ENCODE measurements at places on chromosomes 1 and 21. TPM values are rescaled to one million over a fixed set of nuclear protein-coding genes. Genes with fewer than 3 reads are reported as not detected.

Gene SLC30A1
- total RNA-seq: 4.5 TPM

Gene CGN
- total RNA-seq: 0.67 TPM

GRCh38 chr1:101122452-101123166 is 97.0 kb upstream of the DPH5 start:
- peak overlapping the region; percentile 30 for H3K27ac ChIP-seq
- peaks cover 3% of the 10 kb centered on the region for H3K36me3 ChIP-seq
- H3K4me3 ChIP-seq: peak overlapping the region; percentile 19
- peaks cover 49% of the 10 kb centered on the region for H3K4me1 ChIP-seq

DNA sequence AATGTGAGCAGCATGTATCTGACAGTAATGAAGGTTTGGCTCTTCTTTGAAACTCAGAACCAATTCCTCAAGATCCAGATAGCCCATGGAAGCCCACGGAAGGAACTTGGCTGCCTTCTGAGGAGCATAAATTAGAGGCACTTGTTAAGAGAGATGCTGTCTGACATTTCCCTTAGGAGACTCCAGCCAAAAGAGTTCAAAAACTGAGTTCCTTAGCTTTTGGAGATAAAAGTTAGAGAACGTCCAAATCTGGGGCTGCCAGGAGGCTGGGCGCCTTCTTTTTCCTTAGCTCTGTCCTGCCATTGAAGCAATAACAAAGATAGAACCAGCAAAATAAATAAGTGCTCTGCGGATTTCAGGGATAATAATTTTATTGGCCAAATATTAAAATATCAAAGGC is 439.6 kb upstream of the USP24 start:
- H3K4me1 ChIP-seq: peaks cover 4% of the 10 kb centered on the region
- no peak overlapping the region for H3K4me3 ChIP-seq
- H3K36me3 ChIP-seq: no peaks in the 10 kb centered on the region
- DNase-seq: no peak
- H3K27me3 ChIP-seq: peaks cover 2% of the 10 kb centered on the region

DNA sequence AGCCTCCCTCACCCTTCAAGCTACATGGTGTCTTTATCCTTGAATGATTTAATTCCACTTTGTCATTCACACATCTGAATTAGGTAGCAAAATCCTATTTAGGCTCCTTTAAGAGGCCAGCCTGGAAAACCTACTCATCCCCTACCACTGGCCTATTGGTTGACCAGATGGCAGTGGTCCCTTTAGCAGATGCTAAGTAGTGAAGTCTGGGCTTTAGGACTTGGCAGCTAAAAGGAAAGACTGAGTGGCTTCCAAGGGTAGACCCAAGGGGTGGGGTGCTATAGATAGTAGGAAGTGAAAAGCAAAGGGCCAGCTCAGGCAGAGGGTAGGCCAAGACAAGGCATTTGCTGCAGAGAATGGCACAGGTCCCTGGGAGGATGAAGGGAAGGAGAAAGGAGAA is 46.6 kb downstream of the KCNJ6 start:
- no peaks in the 10 kb centered on the region for H3K36me3 ChIP-seq
- H3K4me3 ChIP-seq: no peak overlapping the region
- H3K4me1 ChIP-seq: no peaks in the 10 kb centered on the region
- no peak for DNase-seq

Gene TRAF3IP3
- total RNA-seq: 138 TPM

Gene ZFP69B
- 5.3 TPM for total RNA-seq

- H3K27me3 ChIP-seq: no peaks in the 10 kb centered on the region
- H3K4me3 ChIP-seq: no peak overlapping the region
- H3K27ac ChIP-seq: no peak overlapping the region
- no peak for DNase-seq
- no peaks in the 10 kb centered on the region for H3K4me1 ChIP-seq
- no peaks in the 10 kb centered on the region for H3K36me3 ChIP-seq
Observed at GRCh38 chr1:188155261-188155660, 1326.5 kb downstream of the PLA2G4A start.

DNA sequence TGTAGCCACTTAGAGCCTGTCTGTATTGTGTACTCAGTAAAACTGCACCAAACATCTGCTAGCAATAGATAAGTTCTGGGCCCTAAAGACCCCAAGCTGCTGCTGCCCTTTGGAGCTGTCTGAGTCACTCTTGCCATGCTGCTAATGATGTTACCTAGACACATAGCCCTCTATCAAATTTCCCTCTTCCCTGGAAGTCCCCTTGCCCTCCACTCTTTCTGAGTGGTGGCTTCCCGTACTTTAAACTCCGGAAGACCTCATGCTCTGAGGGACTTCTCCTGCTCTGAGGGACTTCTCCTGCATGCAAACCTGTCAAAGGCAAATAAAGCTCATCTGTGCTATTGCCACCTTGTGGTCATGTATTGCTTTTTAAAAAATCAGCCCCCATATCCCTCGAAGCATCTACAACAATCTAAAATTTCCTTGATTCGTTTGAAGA is 34.0 kb downstream of the FH start:
- H3K4me1 ChIP-seq: peaks cover 11% of the 10 kb centered on the region
- H3K36me3 ChIP-seq: peaks cover 2% of the 10 kb centered on the region
- peaks cover 7% of the 10 kb centered on the region for H3K27me3 ChIP-seq

DNA sequence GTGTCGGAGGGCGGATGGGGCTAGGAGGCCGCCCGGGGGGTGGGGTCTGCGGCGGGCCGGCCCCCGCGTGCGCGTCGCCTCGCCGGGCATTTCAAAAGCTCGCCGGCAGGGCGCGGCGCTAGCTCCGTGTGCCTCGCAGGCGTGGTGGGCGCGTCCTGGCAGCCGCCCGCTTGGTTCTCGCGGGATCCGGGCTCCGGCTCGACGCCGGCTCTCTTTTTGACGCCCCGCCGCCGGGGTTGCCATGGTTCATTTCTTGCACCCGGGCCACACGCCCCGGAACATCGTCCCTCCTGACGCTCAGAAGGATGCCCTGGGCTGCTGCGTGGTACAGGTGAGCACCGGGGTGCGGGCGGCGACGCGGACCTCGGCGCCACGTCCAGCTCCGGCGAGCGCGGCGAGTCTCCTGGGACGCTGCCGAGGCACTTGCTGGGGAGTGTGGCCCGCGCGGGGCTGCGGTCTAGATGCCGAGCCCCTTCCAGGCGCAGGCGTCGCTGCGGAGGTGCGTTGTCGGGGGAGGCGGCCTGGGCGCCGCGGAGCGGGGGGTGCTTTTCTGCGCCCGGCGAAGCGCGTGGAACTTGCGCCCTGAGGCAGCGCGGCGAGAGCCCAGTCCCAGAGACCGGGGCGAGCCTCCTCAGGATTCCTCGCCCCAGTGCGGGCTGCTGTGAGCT is at the start of gene ZYG11A:
Gene ZYG11A (plus strand): TSS at position 118 of the 668 bp plus-strand sequence. CDS start 124 bp downstream, at position 242.
- H3K36me3 ChIP-seq: no peaks in the 10 kb centered on the region
- H3K27ac ChIP-seq: no peak within 1 kb of the TSS
- peaks cover 5% of the 10 kb centered on the region for H3K4me1 ChIP-seq
- peak; percentile 89 for DNase-seq
- peak within 1 kb of the TSS; percentile 58 for H3K4me3 ChIP-seq

- H3K27me3 ChIP-seq: no peaks in the 10 kb centered on the region
- no peak overlapping the region for H3K27ac ChIP-seq
- no peak for DNase-seq
- peaks cover 9% of the 10 kb centered on the region for H3K36me3 ChIP-seq
- no peaks in the 10 kb centered on the region for H3K4me1 ChIP-seq
- no peak overlapping the region for H3K4me3 ChIP-seq
Observed at GRCh38 chr1:202575918-202576653, 134.2 kb downstream of the SYT2 start.

Gene FAM72D
- 25.9 TPM for total RNA-seq

GRCh38 chr1:206863266-206863665 is 2.2 kb upstream of the IL20 start:
- H3K27ac ChIP-seq: no peak overlapping the region
- DNase-seq: no peak
- no peaks in the 10 kb centered on the region for H3K36me3 ChIP-seq
- peaks cover 9% of the 10 kb centered on the region for H3K27me3 ChIP-seq
- H3K4me3 ChIP-seq: no peak overlapping the region

- no peak overlapping the region for H3K4me3 ChIP-seq
- H3K27me3 ChIP-seq: peaks cover 38% of the 10 kb centered on the region
- peaks cover 3% of the 10 kb centered on the region for H3K36me3 ChIP-seq
- DNase-seq: no peak
- H3K27ac ChIP-seq: no peak overlapping the region
Observed at GRCh38 chr1:160080381-160081100, 797 bp upstream of the KCNJ9 start.

Gene DDR2
- 0.21 TPM for total RNA-seq

Gene DNASE2B
- not detected for total RNA-seq

Gene CFHR4
- not detected for total RNA-seq

- no peaks in the 10 kb centered on the region for H3K27me3 ChIP-seq
- no peak overlapping the region for H3K4me3 ChIP-seq
- DNase-seq: no peak
- peaks cover 10% of the 10 kb centered on the region for H3K4me1 ChIP-seq
- H3K36me3 ChIP-seq: peaks cover 25% of the 10 kb centered on the region
Observed at GRCh38 chr1:12285496-12286143, 55.8 kb downstream of the VPS13D start.

DNA sequence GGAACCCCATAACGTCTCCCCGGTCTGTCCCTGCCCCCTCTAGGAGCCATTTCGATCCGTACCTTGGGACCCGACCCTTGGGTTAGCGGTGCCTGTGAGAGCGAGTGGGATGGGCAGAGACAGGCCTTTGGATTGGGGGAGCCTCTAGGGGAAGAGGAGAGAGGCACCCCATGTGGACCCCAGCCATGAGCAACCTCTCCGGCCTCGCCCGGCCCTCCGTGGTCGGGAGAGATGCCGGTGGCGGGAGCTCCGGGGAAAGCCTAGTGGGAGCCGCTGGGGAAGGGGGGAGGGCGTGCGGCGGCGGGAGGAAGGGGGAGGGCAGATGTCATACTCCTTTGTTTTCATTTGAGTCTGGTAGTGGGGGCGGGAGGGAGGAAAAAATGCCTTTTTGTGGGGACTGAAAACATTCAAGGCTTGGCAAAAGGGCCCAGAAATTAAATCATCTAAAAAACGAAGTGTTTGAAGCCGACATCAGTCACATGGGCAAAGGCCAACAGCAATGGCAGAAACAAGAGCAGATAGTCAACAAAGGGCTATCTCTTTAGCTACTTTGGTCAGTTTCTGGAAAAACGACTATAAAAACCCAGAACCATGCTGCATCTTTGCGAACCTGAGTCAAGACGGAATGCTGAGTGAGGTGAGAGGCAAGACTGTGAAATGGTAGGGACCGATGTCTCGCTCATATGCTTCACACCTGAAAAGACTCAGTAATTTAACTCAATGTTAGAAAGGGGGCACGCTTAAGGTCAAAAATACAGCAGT is 758 bp downstream of the PTBP2 start:
- DNase-seq: peak; percentile 73
- H3K27me3 ChIP-seq: no peaks in the 10 kb centered on the region
- H3K36me3 ChIP-seq: peaks cover 30% of the 10 kb centered on the region
- peaks cover 30% of the 10 kb centered on the region for H3K4me1 ChIP-seq
- peak overlapping the region; percentile 81 for H3K27ac ChIP-seq

Gene LRRC71
- total RNA-seq: not detected

Gene RAB3GAP2
- 67.3 TPM for total RNA-seq

GRCh38 chr1:92306020-92306419 is 7.2 kb downstream of the RPAP2 start:
- no peak overlapping the region for H3K27ac ChIP-seq
- DNase-seq: no peak
- peaks cover 12% of the 10 kb centered on the region for H3K4me1 ChIP-seq

Gene RUNX1
- 58.8 TPM for total RNA-seq

DNA sequence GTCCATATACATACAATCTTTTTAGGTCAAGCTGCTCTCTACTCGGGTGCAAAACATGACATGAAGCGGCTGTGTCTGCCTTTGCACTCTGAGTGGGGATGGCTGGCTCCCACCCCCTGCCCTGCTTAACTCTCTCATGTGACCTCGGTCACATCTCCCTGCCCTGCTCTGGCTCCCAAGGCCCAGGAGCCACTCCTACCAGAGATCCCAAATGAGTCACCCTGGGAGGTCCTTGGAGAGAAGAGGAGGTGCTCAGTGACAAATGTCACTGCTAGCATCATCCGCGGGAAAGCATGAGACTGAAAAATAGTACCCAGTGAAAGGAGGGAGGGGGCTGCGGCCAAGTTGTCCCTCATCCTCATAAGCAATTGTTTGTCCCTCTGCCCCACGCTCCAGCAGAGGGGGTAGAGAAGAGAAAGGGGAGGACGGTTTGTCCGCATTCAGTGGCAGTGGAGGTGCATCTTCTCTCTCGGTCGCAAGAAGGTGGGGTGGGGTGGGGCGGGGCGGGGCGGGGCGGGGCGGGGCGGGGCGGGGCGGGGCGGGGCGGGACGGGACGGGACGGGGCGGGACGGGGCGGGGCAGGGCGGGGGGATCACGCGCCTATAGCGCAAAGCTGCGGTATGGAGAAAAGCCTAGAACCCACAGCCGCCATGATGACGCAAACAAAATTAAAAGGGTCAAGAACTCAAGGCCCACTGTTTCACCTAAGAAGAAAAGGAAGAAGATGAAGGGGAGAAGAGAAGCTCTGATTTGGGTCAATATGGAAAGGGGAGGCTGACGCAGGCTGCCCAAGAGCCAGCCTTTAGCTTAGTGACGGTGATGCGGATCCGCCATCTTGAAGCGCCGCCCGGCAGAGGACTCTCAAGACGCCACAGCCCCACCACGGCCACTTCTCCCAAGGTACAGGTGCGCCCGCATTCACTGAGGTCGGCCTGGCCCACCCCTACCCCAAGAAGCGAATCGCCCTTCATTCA is 66.2 kb downstream of the CD46 start:
- peaks cover 62% of the 10 kb centered on the region for H3K36me3 ChIP-seq
- H3K4me1 ChIP-seq: peaks cover 78% of the 10 kb centered on the region
- H3K4me3 ChIP-seq: no peak overlapping the region
- DNase-seq: no peak
- no peak overlapping the region for H3K27ac ChIP-seq
- H3K27me3 ChIP-seq: no peaks in the 10 kb centered on the region

Gene KRTAP13-4
- total RNA-seq: not detected

Gene RABGGTB
- total RNA-seq: 190 TPM

Gene RGS16
- total RNA-seq: 30.6 TPM

Gene SLC44A3
- not detected for total RNA-seq

GRCh38 chr1:233496993-233497392 is 116.9 kb upstream of the KCNK1 start:
- H3K4me3 ChIP-seq: no peak overlapping the region
- H3K36me3 ChIP-seq: no peaks in the 10 kb centered on the region
- H3K4me1 ChIP-seq: no peaks in the 10 kb centered on the region
- no peak for DNase-seq
- H3K27me3 ChIP-seq: peaks cover 27% of the 10 kb centered on the region

DNA sequence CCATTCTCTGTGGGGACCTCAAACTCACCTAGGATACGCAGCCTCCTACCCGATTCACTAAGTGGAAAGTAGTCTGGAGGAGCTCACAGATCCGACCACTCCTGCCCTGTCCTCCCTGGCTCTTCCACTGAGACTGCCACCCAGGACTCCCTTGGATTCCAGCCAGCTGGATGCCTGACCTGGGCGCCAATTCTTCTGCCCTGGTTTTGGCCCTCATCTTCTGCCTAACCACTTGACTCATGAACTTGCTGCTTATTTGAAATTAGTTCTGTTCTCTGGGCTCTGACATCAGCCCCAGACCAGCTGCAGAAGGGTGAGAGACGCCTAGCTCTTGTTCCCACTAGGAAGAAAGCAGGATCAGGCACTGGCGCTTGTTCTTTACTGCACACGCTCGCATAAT is 48.9 kb downstream of the SLC35D1 start:
- H3K4me3 ChIP-seq: no peak overlapping the region
- peaks cover 3% of the 10 kb centered on the region for H3K4me1 ChIP-seq
- H3K27me3 ChIP-seq: no peaks in the 10 kb centered on the region
- H3K27ac ChIP-seq: no peak overlapping the region
- H3K36me3 ChIP-seq: peaks cover 21% of the 10 kb centered on the region
- no peak for DNase-seq

Gene KLHDC8A
- total RNA-seq: not detected
